ENCODE measurements at places on chromosomes 12 and 14. TPM values are rescaled to one million over a fixed set of nuclear protein-coding genes. Genes with fewer than 3 reads are reported as not detected.

- DNase-seq, result no peak
Measured at GRCh38 chr14:42719391-42719790, 1112.7 kb downstream of the LRFN5 start.

Gene HOTAIR
- 6.8 TPM for total RNA-seq

- no peak for DNase-seq
Measured at GRCh38 chr12:54341378-54342300, 16.7 kb downstream of the COPZ1 start.

DNA sequence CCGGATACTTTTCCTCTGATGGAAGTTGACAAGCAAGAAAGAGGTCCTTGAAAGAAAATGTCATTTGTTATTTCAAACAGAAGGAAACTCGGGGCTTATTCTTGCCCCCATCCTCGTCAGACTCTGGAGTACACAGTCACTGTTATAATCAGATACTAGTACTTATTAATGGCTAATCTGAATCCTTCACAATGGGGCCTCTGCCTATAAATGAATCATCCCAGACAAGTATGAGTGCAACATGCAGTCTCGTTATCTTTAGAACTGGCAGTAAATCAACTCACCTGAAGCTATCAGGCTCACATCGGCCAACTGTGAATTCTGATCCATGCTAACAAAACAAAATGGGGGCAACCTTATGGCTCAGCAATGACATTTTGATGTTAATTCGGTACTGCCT is 216.7 kb downstream of the GRIN2B start:
- no peak for DNase-seq

Gene KRT71
- not detected for total RNA-seq

GRCh38 chr12:69359531-69360347 is at the start of gene YEATS4:
Gene YEATS4 (plus strand): TSS chr12:69359743. CDS start chr12:69359973, 230 bp downstream.
- peak; percentile 99 for DNase-seq

- no peak for DNase-seq
Measured at GRCh38 chr14:69363964-69364363, 34.1 kb downstream of the ERH start.

DNA sequence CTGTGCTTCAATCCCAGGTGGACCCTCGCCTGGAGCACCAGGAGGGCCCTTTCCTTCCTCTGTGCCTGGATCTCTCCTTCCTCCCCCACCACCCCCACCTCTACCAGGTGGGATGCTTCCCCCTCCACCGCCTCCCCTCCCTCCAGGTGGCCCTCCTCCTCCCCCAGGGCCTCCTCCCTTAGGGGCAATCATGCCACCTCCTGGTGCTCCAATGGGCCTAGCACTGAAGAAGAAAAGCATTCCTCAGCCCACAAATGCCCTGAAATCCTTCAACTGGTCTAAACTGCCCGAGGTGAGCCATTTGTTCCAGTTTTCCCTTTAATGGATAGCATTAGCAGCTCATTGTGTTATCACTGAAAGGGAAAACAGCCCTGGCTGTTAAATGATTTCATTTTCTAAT is 134.0 kb downstream of the GPR135 start:
- no peak for DNase-seq

- DNase-seq, result peak; percentile 54
Measured at GRCh38 chr14:99575043-99576023, 28.7 kb downstream of the CCDC85C start.

GRCh38 chr12:132165584-132165983 is 21.3 kb downstream of the NOC4L start:
- no peak for DNase-seq

DNA sequence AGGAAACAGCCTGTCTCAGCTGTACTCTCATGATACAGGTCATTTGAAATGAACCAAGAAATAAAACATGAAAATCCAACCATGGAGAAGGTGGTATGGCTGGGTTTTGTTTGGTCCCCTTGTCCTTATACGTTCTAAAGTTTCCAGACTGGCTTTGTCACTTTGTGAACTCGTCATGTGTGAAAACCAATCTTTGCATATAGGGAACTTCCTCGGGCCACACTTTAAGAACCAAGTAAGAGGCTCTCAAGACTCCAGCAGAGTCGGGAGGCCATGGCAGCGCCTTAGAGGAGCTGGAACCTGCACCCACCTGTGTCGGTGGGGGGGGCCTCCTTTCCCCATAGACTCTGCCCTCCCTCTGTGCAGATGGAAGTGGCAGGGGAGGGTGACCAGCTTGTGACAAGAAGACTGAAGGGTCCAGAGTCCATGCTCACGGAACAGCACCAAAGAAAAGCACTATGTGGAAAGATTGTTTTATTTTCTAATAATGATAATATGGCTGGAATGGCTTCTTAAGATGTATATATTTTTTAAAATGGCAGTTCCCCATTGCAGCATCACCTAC is 125.3 kb downstream of the ESRRB start:
- DNase-seq, result no peak

GRCh38 chr14:71071042-71071441 is 163.8 kb downstream of the PCNX1 start:
- DNase-seq, result no peak

GRCh38 chr14:101929946-101930345 is 34.4 kb upstream of the DYNC1H1 start:
- no peak for DNase-seq

- DNase-seq, result peak; percentile 55
Measured at GRCh38 chr12:82660541-82661325, 26.0 kb upstream of the TMTC2 start.

DNA sequence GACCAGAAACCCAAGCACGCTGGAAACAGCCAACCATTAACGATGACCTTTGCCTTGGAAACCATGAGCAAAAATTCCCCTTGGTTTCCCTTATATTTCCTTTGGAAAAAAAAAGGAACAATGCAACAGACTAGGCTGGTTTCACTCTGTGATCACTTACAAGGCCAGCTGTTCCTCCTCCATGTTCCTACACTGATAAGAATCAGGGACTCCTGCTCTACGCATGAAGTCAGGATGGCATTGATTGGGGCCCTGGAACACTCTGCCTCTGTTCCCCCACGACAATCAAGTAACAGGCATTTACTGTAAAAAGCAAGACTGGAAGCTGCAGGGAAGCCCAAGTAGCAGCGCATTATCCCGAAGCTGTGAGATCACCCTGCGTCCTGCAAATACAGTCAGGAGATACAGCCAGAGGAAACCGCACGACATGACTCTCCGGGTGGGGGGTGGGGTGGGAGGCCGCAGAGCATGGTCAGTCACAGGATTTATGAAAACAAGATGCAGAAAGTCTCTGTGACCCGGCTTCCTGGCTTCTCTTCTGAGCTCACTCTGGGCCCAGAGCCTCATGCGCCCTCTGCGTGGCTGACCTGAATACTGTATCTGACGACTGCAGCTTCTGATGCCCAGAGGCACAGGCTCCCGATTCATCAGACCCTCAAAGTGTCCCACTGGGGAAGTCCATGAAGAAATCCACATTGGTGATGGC is 31.1 kb downstream of the SSH1 start:
- DNase-seq, result no peak

DNA sequence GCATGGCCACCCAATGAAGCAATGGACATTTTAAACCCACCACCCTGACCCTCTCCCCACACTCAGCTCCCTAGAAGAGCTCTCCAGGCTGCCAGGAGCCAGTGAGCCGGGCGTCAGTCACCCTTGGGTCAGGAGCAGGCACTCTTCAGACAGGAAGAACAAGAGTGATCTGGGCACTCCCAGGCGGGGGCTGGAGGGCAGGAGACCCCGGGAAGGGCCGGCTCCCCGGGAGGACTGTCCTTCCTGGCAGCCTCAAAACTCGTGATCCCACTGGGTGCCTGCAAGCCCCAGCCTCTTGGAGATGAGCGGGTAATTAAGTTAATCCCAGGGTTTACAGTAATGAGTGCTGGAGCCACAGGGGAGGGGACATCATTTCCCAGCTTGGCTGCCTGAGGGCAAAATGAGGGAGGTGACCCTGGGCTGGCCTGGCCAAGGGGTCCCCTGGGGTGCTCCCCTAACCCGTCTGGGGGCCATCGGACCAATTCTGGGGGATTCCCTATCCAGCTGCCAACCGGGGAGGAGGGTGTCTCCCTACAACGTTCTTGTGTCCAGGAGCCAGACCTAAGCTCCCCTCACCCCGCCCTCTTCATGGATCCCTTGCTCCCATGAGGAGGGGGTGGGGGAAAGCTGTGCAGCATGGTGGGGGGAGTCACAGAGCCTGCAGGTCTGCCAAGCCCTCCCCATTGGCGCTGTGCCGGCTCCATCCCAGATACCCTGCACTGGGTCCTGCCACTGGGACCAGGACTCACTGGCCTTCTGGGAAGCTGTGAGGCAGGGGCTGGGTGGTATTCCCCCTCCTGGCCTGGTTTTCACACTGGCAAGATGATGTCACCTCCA is 59.2 kb downstream of the CCNK start:
- DNase-seq, result no peak

GRCh38 chr14:97106609-97107008 is 309.4 kb downstream of the VRK1 start:
- DNase-seq, result no peak

GRCh38 chr12:49716553-49716952 is 9.3 kb upstream of the FMNL3 start:
- DNase-seq, result no peak

- DNase-seq, result no peak
Measured at GRCh38 chr14:34671716-34672115, 41.8 kb upstream of the SNX6 start.

DNA sequence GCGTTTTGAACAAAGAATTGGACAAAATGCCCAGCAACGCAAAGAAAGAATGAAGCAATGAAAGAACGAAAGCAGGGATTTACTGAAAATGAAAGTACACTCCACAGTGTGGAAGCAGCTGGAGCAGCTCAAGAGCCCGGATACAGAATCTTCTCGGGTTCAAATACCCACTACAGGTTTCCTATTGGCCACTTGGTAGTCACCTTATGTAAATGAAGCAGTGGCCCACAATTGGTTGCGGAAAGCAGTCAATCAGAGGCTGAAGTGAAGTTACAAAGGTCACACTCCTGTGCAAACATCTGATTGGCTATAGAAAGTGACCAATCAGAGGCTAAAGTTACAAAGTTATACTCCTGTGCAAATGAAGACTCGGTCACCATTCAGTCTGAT is 15.0 kb upstream of the PPP1R13B start:
- no peak for DNase-seq

DNA sequence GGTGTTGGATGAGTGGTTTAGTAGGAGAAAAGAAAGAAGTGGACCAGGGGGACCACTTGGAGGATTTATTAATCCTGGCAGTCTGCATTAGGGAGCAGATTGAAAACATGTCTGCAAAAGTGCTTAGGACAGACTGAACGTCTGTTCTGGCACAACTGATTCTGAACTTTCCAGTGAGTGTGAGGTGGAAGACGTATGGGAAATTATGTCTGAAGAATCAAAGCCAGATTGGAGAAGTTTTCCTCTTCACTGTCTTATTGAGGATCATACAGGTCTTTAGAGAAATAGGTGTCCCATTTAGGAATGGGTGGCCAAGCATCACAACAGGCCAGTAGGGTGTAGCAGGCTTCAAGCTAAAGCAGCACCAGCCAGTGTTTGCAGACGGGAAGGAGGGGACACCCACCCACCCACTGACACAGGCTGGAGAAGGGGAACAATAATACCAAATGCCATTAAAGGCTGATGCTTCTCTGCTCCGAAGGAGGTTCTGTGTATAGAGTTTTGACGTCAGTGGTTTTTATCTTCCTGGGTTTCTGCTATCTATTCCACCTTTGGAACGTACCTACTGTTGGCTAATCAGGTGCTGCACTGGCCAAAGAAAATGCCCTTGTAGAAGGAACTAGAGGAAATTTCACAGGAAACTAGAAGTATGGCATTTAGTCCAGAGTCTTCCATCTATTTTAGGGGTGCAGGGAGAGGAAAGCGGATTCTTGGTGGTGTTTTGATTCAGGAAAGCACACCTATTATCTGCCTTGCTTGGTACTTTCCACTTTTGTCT is 1.8 kb downstream of the SRRM4 start:
- no peak for DNase-seq

DNA sequence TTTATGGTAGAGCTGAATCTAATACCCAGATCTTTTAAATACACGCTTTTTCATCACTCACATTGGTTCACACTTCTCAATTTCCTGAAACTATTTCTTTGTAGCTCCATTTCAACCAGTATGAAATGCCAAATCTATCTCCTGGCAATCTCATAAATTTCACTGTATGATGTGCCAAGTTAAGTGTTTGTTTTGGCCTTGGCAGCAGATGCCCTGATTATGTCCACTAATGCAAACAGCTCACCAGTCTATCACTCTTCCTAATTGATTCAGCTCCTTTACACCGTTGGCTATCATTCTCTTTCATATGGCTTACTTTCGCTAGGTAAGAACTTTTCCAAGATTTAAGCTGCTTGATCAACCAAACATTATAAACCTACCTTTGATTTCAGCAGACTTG is 58.6 kb downstream of the ZFC3H1 start:
- DNase-seq, result no peak

Measured in HT-29 (cell line).